ENCODE measurements at places on chromosomes 1 and 21.

GRCh38 chr1:156963621-156964020 is 43.2 kb downstream of the LRRC71 start:
- H3K36me3 ChIP-seq: peaks cover 46% of the 10 kb centered on the region
- no peaks in the 10 kb centered on the region for H3K27me3 ChIP-seq
- no peaks in the 10 kb centered on the region for H3K4me1 ChIP-seq

- no peak for DNase-seq
- H3K4me1 ChIP-seq: no peaks in the 10 kb centered on the region
- H3K27ac ChIP-seq: no peak overlapping the region
- H3K36me3 ChIP-seq: no peaks in the 10 kb centered on the region
- H3K27me3 ChIP-seq: no peaks in the 10 kb centered on the region
These were observed 56.0 kb downstream of the LHX9 start for GRCh38 chr1:197973206-197973605.

GRCh38 chr1:162672622-162673260 is 40.5 kb downstream of the DDR2 start:
- no peaks in the 10 kb centered on the region for H3K36me3 ChIP-seq
- H3K4me3 ChIP-seq: no peak overlapping the region
- no peaks in the 10 kb centered on the region for H3K27me3 ChIP-seq
- peak overlapping the region; percentile 68 for H3K27ac ChIP-seq

GRCh38 chr1:154652893-154653292 is 44.9 kb upstream of the ADAR start:
- no peak overlapping the region for H3K27ac ChIP-seq
- no peak for DNase-seq
- H3K4me3 ChIP-seq: no peak overlapping the region

- H3K27me3 ChIP-seq: peaks cover 4% of the 10 kb centered on the region
- H3K4me1 ChIP-seq: peaks cover 14% of the 10 kb centered on the region
- no peak for DNase-seq
These were observed 15.3 kb upstream of the COL6A2 start for GRCh38 chr21:46082713-46082962.

All from transverse colon (tissue), 4 donors.